Amygdala (tissue), 56 donors: ENCODE measurements at places on chromosomes 3 and 15.

GRCh38 chr3:60192297-60193114 lies 1058.7 kb downstream of the FHIT start:
- no peak for DNase-seq

DNA sequence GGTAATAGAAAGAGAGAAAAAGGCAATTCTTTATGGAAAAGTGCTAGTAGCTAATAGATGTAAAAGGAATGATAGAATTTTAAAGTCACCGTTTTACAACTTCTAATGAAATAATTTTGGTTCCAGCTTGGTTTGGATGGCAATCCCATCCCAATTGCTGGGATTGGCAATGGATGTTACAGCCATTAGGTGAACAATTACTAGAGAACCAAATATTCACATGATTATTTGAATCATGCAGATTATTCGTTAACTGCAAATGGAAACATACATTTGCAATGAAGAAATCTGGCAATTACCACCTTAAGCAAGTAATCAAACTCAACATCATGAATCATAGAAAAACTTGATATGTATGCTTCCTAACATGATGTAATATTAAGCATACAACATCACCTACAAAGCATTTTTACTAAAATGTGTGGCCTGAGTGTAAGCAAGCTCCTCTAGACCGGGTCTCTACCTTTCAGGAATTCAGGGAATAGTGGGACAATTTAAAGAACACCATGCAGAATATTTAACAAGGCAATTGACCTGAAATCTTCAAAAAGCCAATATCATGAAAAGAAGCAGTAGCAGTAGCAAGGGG lies 26.2 kb upstream of the ANP32A start:
- DNase-seq: no peak

DNA sequence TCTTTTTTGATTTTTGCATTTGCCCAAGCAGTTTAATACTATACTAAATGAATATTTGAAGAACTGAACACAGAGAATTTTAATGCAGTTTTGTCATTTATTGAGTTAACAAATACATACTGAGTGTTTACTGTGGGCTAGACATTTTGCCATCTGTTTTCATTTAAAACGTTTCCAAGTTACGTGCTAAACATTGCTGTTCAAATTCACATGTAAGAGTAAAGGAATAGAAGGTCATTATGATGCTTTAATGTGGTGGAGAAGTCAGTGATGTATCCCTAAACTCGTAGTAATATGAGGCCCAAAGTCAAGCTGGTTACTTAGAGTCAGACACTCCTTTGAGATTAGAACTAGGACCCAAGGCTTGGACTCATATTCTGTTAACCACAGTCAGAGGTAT lies 49.4 kb downstream of the CRYBG3 start:
- no peak for DNase-seq

GRCh38 chr3:10554746-10555145 lies 49.4 kb upstream of the ATP2B2 start:
- DNase-seq: no peak

DNA sequence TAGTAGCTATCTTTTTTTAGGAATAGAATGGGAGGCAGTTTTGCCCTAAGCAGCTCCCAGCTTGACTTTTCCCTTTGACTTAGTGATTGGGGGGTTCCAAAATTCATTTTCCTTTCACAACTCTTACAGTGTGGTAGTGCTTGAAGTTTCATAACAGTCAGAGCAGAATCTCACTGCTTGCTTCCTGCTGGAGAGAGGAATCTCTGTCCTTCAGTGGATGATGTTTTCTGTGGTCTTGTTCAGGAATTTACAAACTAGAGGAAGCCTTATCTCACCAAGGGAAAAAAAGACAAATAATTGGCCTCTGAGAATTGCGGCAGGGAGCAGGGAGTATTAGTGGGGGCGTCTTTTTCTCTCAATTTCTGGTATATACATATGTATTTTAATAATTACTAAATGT lies 326.6 kb upstream of the C2CD4B start:
- DNase-seq: no peak

GRCh38 chr15:63157891-63158431 lies 684 bp upstream of the RPS27L start:
- DNase-seq: peak; percentile 4

DNA sequence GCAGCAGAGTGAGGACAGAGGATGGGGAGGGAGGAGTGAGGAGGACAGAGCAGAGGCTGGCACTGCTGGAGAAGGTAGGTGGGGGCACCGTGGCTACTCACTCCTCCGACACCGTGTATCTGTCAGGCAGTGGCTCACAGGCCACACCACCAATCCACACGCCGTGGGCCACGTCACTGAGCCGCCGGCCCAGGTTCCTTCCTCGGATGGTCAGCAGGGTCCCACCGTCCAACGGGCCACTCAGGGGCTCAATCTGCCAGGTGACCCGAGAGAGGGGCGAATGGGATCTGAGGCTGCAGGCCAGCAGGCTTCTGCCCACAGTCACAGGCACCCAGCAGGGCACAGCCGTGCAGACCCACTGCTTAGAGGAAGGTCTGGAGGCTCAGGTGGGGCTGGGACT lies 30.5 kb downstream of the H1-8 start:
- no peak for DNase-seq

DNA sequence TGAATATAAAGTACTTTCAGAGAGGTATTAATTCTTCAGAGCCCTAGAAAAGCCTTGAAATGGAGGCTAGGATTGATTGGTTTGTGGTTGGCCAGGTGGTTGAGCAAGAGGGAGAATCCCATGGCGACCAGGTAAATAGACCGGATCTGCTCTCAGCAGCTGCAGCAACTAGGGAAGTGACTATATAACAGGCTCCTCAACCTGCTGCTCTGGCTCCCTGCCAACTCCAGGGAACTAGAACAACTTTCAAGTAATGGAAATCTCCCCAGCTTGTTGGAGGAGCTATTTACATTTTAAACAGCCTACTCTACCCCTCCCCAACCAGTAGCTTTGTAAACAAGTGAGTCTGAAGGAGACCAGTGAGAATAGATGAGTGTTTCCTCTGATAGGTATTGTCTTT lies 121.8 kb upstream of the CADM2 start:
- DNase-seq: no peak

- DNase-seq: no peak
Measured at GRCh38 chr15:67194171-67195114, 60.0 kb downstream of the AAGAB start.

GRCh38 chr15:88342666-88343065 lies 86.1 kb upstream of the NTRK3 start:
- no peak for DNase-seq

GRCh38 chr15:49751751-49752150 lies 130.9 kb downstream of the DTWD1 start:
- DNase-seq: no peak

GRCh38 chr3:32596282-32596908 lies 25.7 kb upstream of the DYNC1LI1 start:
- no peak for DNase-seq

DNA sequence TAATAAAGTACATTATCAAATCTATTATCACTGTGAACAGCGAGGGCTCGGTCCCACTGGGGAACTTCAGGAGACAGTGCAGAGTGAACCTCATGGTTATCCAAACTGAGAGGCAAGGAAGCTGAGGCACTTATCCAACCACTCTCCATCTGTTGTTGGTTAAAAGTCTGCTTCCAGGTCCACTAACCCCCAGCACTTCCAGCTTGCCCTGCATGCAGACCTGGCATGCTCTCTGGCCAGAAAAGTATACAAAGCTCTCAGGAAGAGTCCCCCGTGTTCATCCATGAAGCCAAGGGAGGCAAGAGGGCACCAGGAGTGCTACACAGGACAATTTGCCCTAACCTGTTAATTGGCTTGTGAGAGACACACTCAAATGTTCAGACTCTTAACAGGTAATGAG lies 36.0 kb downstream of the FBN1 start:
- DNase-seq: no peak

GRCh38 chr15:91515188-91515754 lies 338.2 kb upstream of the SLCO3A1 start:
- no peak for DNase-seq

DNA sequence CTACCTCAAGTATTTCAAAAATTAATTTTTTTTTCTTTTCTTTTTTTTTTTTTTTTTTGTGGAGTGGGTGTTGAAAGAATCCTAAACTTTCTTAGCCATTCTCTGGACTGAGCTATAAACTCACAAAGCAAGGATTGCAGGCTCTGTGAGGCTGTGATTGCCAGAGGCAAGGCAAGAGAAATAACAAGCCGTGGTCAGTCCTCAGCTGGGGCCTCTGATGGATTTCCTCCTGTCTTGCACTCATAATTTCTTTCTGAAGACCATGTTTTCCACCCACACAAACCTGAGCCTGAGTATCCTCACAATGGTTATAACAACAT lies 1.3 kb downstream of the CX3CR1 start:
- DNase-seq: no peak

GRCh38 chr3:55416331-55416821 lies 70.7 kb downstream of the WNT5A start:
- no peak for DNase-seq

DNA sequence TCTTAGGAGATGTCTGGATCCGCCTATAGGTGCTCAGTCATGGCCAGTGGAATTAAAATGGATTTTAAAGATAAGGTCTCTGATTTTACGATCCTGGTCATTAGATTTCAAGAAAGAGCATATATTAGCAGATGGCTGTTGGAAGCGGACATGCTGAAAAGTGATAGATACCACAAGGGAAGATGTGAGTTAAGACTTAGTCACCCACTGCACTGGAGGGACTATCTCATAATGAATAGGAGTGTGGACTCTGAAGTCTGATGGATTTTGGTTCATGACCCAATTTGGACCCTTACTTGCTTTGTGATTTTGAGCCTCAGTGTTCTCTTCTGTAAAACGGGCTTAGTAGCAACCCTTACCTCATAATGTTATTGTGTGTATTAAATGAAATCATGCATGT lies 214.7 kb downstream of the CHST2 start:
- DNase-seq: no peak

DNA sequence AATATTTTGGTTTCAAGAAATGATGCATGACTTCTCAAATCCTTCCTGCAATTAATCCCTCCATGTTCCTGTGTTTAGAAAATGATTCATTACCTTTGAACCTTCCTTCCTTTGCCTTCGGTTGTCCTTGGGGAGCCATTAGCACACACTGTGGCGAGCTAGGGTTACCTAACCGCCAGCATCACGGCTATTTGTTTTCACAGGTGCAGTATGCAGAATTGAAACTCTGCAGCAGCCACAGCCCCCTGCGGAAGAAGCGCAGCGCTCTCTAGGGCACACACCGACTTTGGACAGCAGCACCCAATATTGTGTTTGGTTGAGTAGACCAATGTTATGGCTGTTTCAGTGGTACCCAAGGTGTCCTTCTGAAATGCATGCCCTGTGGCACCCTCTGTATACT lies 247.4 kb downstream of the MCTP2 start:
- DNase-seq: no peak

GRCh38 chr3:21531909-21532308 lies 219.1 kb downstream of the ZNF385D start:
- DNase-seq: no peak

GRCh38 chr15:29652595-29652994 lies 169.7 kb downstream of the TJP1 start:
- DNase-seq: no peak
